ENCODE measurements at places on chromosomes 11 and 22. TPM values are rescaled to one million over a fixed set of nuclear protein-coding genes. Genes with fewer than 3 reads are reported as not detected.

TEX12 gene
- total RNA-seq: not detected

GSTT2B gene
- total RNA-seq: 0.39 TPM

CASP12 gene
- not detected for total RNA-seq

SMIM35 gene
- not detected for total RNA-seq

FGF4 gene
- not detected for total RNA-seq

CYB5R2 gene
- total RNA-seq: 5.5 TPM

ACRV1 gene
- total RNA-seq: not detected

KRTAP5-7 gene
- not detected for total RNA-seq

BACE1 gene
- total RNA-seq: 10.3 TPM

RCOR2 gene
- total RNA-seq: 1.1 TPM

ABTB2 gene
- 28.4 TPM for total RNA-seq

APOBEC3C gene
- total RNA-seq: 27.5 TPM

CEP126 gene
- total RNA-seq: 2.9 TPM

OR52K2 gene
- not detected for total RNA-seq

RFPL2 gene
- total RNA-seq: 0.16 TPM

ELFN2 gene
- total RNA-seq: 6.8 TPM

ROBO4 gene
- not detected for total RNA-seq

OR51I1 gene
- total RNA-seq: not detected

RIC3 gene
- total RNA-seq: 2.1 TPM
